ENCODE measurements at places on chromosomes 6 and 20.

DNA sequence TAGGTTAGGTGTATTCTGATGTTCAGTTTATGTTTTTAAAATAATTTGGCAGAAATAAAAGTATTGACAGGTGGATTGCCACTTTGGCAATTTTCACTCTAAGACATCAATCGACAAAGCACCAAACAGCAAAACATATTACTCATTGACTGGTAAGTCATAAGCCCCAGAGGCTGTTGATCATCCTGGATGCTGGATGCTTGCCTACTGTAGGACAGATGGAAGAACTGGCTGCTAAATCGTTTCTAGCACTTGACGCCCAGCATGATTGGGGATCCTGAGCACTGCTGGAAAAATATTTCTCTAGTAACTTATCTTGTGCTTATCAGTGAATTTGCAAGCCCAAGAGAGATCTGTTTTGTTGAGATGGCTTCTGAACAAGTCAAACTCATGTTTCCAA lies 1001.9 kb upstream of the FLRT3 start:
- DNase-seq, result no peak

GRCh38 chr20:53918949-53919361 lies 151.4 kb downstream of the BCAS1 start:
- no peak for DNase-seq

- no peak for DNase-seq
Measured at GRCh38 chr6:89308525-89309395, 6.3 kb downstream of the GABRR2 start.

GRCh38 chr20:9506280-9506821 lies 8.0 kb upstream of the LAMP5 start:
- no peak for DNase-seq

GRCh38 chr20:61901392-61902220 lies 164.1 kb downstream of the TAF4 start:
- DNase-seq, result no peak

GRCh38 chr20:52275181-52275691 lies 83.7 kb upstream of the ZFP64 start:
- no peak for DNase-seq

All from activated CD8-positive, alpha-beta memory T cell treated with anti-CD3 and anti-CD28 coated beads for 24 hours (primary cell).